ENCODE measurements at places on chromosomes 1 and 21. TPM values are rescaled to one million over a fixed set of nuclear protein-coding genes. Genes with fewer than 3 reads are reported as not detected.
A peak's percentile ranks its signal among the peaks of the same experiment; 100 is the strongest.

GRCh38 chr1:6287431-6287886 is 26.6 kb upstream of the GPR153 start:
- ATAC-seq, result peak; percentile 16

DNA sequence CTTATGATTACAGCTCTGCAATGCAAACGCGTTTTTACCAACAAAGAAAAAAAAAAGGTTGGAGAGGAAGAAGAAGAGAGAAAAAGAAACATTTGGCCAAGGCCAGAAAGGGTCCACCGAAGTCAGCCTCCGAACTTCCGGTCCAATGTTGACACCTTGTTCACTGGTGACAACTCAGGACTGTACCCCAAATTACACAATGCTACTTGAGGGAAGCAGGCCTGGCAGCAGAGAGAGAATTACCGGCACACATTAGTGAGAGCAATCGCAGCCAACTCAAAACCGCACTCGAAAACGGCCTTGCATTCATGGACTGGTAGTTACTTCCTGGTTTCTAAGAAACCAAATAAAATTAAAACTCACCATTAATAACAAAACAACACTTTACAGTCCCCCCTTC is 652.5 kb downstream of the KIF26B start:
- no peak for ATAC-seq

DNA sequence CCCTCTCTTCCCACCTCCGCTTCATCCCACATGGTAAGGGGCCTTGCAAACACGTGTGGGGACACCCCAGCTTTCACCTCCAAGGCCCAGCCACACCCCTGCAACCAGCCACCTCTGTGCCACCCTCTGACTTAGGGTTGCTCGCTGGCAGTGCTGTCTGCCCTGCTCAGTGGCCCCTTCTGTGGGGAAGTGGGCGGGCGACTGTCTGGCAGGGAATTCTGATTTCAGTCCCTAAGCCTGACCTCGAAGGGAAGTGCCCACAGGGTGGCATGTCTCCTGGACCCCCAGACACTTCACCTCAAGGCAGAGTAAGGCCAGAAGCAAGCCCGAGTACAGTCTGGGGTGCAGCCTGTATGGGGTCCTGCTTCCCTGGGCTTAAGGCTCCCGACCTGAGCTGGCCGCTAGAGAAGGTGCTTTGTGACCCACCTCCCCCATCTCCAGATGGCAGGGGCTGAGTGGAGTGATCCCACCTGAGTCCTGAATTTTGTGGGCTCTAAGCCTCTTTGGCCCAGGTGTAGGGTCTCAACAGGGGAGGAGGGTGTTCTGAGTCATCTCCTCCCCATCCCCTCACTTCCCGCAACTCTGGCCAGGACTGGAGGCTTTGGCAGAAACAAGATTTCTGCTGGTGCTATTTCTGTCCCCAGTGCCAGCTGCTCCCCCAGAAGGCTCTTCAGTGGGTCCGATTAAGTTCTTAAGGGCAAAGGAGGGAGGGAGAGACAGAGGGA is 7.0 kb downstream of the RD3 start:
- ATAC-seq, result no peak

- ATAC-seq, result no peak
Measured at GRCh38 chr1:10759413-10760200, 36.8 kb downstream of the CASZ1 start.

GRCh38 chr1:39892601-39893595 is 8.8 kb downstream of the MYCL start:
- ATAC-seq, result no peak

- peak; percentile 25 for ATAC-seq
Measured at GRCh38 chr1:117003223-117003875, 1.8 kb downstream of the CD101 start.

DNA sequence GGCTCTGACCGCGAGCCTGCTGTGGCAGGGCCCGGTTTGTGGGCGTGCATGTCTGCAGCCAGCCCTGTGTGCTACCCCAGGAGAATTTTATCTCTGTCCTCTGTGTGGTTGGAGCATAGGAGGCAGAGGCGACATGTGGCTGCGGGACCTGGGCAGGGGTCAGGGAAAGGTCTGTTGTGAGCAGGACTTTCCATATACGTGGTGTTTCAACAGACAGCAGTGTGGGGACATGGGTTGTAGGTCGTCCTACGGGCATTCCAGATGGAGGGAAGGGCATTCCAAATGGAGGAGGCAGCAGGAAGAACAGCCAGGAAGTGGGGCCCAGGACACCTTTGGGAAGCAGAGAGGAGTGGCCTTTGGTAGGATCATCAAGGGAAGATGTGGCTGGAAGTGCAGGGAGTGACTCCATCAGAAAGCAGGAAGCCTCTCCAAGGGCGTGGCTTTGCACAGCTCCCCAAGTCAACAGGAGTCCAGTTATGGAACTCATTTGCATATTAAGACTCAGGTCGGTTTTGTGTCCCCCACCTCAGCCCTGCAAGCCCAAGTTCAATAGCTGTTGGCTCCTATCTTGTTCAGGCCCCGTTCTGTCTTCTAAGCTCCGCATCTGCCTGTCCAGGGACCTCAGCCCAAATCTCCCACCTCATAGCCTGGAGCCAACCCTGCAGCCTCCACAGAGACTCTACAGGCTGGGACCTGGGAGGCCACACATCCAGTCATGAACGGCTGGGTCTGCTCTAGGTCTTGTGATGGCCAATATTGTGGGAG is 309.1 kb downstream of the MATN1 start:
- no peak for ATAC-seq

DNA sequence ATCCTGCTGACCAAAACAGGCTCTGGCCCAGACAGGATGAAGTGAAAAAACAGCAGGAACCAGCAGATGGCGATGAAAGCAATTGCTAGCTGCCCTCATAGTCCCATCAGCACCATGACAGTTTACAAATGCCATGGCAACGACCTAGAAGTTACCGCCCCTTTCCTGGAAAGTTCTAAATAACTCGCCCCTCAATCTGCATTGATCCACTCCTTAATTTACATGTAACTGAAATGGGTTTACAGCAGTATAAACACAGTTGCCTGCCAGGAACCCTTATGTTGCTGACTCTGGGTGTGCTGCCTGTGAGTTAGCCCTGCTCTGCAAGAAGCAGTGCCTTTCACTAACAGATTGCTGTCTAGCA is 65.5 kb upstream of the CR1L start:
- ATAC-seq, result no peak

GRCh38 chr1:65425697-65426096 is 5.2 kb downstream of the LEPR start:
- ATAC-seq, result no peak

DNA sequence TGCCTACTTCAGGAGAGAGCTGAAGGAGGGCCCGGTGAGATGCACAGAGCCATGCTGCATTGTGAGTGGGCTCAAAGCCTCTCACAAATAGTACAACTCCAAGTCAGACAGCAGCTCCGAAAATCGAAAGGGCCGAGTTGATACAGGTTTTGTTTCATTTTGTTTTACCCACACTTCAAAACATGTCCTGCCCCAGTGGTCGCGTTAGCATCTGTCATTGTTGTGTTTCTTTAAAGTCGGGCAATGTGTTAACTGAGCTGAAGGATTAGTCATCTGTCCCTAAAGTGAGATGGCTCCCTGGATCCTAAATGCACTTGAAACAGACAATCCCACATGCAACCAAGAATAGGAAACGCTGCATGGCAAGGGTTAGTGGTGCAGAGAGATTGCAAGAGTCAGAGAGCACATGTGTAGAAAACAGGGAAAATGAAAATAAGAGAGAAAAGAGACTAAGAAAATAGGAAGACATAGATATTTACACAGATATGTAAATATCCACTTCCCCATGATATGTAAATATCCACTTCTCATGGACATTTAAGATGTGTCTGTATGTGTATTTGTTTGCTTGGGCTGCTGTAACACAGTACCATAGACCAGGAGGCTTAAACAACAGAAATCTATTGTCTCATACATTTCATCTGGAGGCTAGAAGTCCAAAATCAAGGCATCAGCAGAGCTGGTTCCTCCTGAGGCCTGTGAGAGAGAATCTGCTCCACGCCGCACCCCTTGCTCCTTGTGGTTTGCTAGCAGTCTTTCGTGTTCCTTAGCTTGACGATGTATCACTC is 131.4 kb upstream of the RAB4A start:
- ATAC-seq, result no peak

GRCh38 chr1:6724517-6725141 is 23.0 kb upstream of the DNAJC11 start:
- ATAC-seq, result peak; percentile 36

GRCh38 chr1:154954541-154954940 is 1.4 kb downstream of the PBXIP1 start:
- no peak for ATAC-seq

- ATAC-seq, result no peak
Measured at GRCh38 chr21:35448876-35449599, 399.9 kb upstream of the RUNX1 start.

GRCh38 chr1:77239311-77239710 is 20.1 kb upstream of the PIGK start:
- no peak for ATAC-seq

DNA sequence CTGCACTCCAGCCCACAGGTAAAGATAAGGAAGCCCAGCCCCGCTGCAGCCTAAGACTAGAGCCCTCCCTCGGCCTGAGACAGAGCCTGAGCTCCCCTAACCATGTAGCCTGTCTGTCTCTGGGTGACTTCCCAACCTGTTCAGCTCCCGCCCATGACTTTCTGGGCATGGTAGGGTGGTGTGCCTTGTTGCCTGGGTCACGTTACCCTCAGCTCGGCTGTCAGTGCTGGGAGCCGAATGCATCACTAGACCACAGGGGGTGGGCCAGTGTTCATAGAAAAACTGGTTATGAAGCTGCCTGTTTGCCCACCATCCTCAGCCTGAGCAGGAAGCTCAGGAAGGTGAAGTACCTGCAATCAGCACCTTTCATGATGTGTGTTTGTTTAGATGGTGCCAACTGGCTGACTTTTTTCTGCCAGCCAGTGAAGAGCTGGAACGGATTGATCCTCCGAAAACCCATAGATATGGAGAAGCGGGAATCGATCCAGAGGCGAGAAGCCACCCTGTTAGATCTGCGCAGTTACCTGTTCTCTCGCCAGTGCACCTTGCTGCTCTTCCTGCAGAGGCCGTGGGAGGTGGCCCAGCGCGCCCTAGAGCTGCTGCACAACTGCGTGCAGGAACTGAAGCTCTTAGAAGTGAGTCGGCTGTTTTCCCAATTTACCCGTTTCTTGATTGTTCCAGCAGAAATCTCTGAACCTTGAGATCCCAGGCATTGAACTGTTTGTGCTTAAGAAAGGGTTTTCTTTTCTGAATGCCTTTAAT is 43.9 kb upstream of the PWP2 start:
- no peak for ATAC-seq

DNA sequence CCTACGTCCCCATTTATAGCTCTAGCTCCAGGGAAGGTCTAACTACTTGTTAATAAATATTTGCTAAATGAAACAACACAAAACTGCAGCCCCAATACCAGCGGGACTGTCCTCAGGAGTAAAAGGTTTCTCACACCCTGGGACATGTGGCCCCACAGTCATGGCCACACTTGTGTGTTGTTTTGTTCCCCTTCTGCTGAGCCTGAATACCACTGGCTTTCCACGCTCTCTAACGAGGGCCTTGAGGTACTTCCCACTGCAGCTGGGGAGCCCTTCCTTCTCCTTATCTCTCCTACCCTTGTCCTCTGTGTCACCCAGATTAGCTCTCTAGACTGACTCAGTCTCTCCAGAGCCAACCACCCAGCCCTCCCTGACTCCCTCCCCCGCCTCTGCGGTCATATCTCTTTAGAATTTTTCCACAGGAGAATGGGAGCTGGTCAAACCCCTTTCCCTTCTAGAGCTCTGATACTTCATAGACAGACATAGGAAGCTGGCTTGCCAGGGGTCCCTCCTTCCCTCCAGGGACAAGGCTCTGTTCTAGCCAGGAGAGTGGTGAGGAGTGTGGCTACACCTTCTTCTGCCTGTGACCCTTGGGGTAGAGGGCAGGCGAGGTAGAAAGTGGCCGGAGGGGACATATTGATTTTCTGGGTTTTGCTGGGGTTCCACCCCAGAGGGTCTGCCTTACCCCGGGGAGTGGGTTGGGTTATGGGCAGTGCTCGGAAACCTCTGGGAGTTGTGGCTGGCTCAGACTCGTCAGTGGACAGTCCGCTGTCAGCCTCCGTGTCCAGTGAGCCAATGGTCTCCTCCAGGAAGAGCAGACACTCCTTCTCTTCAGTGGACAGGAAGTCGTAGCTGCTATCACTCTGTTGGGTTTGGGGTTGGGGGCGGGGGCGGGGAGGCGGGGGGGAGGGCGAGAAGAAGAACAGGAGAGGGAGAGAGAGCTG is 8.1 kb downstream of the C1orf116 start:
- no peak for ATAC-seq

DNA sequence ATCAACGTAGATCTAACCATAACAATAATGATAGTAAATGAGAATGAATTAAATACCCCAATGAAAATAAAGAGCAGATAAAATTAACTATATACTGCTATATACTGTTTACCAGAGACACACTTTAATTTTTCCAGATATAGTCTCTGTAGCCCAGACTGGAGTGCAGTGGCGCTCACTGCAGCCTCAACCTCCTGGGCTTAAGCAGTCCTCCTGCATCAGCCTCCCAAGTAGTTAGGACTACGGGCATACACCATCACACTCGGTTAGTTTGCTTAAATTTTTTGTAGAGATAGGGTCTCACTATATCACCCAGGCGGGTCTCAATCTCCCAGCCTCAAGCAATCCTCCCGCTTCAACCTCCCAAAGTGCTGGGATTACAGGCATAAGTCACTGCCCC is 37.2 kb downstream of the TRIM33 start:
- no peak for ATAC-seq

- ATAC-seq, result peak; percentile 56
Measured at GRCh38 chr1:226637147-226637935, 88.8 kb downstream of the STUM start.

GRCh38 chr1:66503841-66504470 is 30.0 kb upstream of the SGIP1 start:
- no peak for ATAC-seq

DNA sequence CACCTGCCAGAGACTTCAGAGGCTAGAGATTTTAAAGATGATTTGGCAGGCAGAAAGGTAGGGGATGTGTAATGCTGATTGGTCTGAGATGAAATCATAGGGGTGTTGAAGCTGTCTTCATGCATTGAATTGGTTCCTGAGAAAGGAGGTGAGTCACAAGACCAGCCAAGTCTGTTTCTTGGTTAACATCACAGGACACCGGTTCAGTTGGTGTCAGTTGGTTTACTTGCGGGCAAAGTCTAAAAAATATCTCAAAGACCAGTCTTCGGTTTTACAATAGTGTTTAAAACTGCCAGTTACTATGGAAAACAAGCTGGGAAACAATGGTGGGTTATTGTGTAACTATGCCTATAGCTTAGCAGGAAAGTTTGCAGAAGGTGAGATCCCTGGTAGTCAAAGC is 305.9 kb downstream of the BARHL2 start:
- no peak for ATAC-seq

DNA sequence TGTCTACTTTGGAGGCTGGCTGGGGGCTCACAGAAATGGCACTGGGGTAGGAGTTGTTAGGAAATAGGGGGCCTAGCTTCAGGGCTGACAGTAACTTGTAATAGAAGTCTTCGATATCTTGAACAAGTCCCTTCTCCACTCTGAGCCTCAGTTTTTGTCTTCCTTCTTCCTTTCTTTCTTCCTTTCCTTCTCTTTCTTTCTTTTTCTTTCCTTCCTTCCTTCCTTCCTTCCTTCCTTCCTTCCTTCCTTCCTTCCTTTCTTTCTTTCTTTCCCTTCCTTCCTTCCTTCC is 12.9 kb downstream of the BTG2 start:
- no peak for ATAC-seq

NUAK2 gene
- 1.1 TPM for total RNA-seq

MXRA8 gene
- total RNA-seq, result 105 TPM

ATAD3A gene
- total RNA-seq, result 14.9 TPM

PBX1 gene
- total RNA-seq, result 177 TPM

WDR64 gene
- total RNA-seq, result not detected

DYNLT4 gene
- total RNA-seq, result 1.4 TPM

DDR2 gene
- 167 TPM for total RNA-seq

UTS2 gene
- total RNA-seq, result not detected

FALEC gene
- not detected for total RNA-seq

IGSF5 gene
- not detected for total RNA-seq

SPRR4 gene
- total RNA-seq, result not detected
